ENCODE measurements at places on chromosomes 7 and 10.

GRCh38 chr7:69367780-69368179, 230.5 kb upstream of the AUTS2 start:
- DNase-seq, result no peak

DNA sequence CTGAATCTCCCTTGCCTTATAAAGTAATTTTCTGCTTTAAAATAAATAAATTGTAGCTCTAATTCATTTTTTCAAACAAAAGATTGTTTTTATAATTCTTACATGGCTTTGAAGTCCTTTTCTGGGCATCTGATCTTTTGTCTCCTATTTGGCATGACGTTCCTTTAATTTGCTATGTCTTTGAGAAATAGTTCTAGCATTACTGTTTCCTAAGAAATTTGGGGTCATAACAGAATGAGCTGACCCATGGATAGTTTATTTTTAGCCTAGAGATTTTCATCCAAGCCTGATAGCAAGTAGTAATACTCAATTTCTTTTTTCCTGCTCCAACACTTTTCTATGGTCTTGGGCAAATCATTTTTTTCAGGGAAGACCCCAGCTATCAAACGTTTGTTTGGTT, 31.4 kb downstream of the CCDC71L start:
- DNase-seq, result no peak

DNA sequence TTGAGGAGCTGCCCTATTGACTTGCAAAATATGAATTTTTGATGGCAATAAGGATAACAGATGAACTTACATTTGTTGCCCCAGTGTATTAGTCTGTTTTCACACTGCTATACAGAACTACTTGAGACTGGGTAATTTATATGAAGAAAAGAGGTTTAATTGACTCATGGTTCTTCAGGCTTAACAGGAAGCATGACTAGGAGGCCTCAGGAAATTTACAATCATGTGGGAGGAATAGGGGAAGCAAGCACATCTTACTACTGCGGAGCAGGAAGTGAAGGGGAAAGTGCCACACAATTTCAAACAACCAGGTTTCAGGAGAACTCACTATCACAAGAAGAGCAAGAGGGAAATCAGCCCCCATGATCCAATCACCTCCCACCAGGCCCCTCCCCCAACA, 57.9 kb downstream of the ZNF22 start:
- no peak for DNase-seq

DNA sequence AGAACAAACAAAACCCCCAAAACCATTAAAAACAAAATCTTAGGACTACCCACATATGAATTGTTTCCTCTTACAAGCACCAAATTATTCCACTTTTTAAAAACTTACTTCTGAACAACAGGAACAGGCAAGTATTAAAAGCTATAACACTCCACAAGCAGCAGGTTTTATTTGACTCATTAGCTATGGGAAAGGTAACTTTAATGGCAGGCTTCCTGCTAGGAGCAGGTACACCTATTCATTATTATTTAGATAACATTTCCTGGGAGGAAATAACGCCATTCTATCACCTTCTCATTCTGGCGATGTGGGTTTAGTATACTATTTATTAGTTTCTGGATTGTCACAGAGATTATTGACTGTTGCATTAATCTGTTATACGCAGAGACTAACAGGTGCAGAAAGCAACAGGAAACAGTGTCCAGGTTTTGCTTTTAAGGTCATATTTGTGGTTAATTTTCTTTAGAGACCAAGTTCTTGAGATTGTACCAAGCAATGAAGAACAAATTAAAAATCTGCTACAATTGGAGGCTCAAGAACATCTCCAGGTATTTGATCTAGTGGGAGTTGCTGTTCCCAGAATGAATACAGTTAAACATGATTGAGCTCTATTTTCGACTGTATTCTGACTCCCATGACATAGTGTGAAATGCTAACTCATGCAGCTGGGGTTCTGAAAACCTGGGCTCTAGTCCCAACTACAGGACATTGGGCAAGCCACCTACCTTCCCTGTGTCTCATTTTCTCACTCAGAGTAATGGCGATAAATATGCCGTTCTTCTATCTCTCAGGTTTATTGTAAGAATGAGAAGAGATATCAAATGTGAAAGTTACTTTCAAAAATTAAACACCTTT, 2.0 kb downstream of the CPA2 start:
- no peak for DNase-seq

GRCh38 chr7:11130012-11130411, 156.3 kb downstream of the PHF14 start:
- DNase-seq, result no peak

DNA sequence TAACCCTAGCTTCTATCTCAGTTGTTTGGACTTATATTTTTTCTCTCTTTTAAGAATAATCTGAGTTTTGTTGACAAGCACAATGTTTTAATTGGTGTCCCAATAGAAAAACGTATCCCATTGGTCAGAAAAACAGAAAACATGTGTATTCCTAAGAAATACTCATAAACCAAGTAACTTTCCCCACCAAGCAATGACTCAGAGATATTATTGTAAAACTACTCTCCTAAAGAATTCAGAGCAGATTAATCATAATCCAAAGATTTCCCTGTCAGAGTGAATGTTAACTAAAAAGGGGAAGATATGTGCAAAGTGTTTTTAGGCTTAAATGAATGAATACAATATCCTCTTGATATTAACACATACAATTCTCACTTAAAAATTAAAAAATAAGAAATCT, 29.4 kb upstream of the MBL2 start:
- DNase-seq, result no peak

- no peak for DNase-seq
These were observed 43.1 kb downstream of the NKX6-2 start for GRCh38 chr10:132742837-132743194.

GRCh38 chr7:53656881-53657280, 621.4 kb downstream of the POM121L12 start:
- DNase-seq, result no peak

DNA sequence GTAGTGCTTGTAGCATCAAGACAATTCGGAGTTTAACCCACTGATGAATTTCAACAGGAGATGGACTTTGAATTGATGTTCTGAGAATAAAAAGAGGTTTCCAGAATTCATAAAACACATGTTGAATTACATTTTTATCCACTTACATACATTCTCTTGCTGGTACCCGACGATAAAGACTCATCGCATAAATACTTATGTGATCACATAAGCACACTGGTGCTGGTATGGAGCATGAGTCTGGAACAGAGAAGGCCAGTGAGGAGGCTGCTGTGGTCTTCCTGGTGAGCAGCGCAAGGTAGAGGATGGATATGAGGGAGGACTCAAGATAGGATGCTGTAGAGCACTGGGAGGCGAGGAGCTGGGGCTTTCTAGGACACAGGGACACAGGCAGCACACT, 109.0 kb downstream of the RNF216 start:
- no peak for DNase-seq

DNA sequence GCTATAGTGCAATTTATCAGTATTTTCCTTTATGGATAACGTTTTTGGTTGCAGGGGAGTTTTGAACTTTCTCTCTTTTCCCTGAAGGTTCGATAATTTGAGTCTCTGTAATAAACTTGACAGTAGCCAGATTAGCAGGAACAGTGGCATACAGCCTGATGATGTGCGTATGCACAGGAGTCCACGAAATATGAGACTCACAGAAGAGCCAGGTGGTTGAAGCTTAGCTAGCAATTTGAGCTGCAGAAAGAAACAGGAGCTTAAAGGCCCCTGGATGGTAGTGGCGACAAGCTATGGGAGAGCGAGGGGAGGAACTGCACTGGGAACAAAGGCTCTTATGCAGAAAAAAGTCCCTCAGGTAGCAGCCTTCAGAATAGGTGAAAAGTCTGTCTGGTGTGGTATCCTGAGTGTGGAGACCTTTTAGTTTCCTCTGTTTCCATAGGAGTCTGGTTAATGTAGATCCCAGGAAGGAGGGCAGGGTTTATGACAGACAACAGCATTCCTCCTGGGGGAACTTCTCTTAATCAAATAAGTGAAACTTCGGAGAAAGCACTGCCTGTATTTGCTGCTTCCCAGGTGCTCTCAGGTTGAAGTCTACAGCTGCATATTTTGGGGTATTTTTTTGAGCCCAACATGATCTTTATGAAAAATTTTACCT, 32.7 kb downstream of the FANK1 start:
- DNase-seq, result no peak

GRCh38 chr10:15262036-15262713, 93.7 kb upstream of the NMT2 start:
- DNase-seq, result no peak

DNA sequence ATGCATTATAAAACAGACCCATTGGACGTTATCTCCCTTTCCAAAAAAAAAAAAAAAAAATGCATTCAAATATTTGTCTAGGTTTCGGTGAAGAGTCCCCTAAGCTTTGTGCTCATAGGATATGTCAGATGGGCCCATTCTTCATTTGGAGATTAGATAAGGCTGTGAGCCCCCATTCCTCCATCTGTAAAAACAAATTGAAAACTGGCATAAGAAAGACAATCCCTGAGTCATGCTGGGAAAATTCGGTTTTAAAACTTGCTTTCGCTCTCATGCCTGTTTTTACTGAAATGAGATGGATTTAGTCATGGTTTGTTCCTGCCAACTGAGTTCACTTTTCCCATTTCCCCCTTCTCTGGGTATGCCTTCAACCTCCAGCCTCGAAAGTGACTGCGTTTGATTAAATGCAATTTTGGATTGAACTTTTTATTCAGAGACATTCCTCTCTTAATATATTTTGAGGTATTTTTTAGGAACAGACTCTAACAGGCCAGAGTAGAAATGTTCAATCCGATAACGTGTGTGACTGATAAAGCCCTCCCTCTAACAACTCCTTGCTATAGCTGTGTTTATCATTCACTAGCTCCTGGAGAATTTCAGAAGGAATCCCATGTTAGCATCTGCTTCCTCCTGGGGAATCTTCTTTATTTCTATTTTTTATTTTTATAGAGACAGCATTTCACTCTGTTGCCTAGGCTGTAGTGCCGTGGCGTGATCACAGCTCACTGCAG, 190.9 kb upstream of the LYZL2 start:
- no peak for DNase-seq

DNA sequence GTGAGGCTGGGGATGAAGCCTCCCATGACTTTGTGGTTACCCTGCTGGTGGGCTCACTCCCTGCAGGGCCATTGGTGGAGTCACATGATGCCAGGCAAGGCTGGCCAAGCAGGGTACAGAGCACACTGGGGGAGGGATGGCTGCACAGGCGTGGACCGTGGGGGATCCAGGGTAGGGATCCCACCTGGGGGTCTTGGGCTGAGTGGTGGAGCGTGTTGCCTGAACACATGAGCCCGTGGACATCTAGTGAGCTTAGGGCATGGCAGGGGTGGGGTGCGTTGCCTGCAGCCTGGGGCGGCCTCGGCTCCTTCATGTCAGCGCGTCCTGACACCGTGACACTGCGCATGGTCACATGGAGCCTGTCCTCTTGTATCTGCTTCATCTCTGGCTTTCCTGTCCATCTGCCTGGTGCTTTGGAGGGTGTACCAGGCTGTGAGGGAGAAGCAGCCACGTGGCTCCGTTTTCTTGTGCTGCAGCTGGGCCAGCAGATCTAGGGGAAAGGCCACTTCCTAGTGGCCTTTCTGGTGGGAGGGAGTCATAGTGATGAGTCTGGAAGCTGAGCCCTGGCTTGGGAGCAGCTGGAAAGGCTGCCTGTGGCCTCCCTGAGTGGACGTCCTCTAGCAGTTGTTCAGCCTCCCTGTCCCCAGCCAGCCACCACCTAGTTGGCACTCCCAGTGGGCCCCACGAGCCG, 96.2 kb downstream of the LHPP start:
- DNase-seq, result no peak

- no peak for DNase-seq
These were observed 941 bp upstream of the LUC7L2 start for GRCh38 chr7:139358541-139359365.

- no peak for DNase-seq
These were observed 1.9 kb upstream of the SFRP4 start for GRCh38 chr7:37918526-37918925.

- DNase-seq, result no peak
These were observed 30.0 kb upstream of the EIF5AL1 start for GRCh38 chr10:79482304-79482703.

GRCh38 chr7:70506434-70506833, 625.5 kb upstream of the GALNT17 start:
- no peak for DNase-seq

DNA sequence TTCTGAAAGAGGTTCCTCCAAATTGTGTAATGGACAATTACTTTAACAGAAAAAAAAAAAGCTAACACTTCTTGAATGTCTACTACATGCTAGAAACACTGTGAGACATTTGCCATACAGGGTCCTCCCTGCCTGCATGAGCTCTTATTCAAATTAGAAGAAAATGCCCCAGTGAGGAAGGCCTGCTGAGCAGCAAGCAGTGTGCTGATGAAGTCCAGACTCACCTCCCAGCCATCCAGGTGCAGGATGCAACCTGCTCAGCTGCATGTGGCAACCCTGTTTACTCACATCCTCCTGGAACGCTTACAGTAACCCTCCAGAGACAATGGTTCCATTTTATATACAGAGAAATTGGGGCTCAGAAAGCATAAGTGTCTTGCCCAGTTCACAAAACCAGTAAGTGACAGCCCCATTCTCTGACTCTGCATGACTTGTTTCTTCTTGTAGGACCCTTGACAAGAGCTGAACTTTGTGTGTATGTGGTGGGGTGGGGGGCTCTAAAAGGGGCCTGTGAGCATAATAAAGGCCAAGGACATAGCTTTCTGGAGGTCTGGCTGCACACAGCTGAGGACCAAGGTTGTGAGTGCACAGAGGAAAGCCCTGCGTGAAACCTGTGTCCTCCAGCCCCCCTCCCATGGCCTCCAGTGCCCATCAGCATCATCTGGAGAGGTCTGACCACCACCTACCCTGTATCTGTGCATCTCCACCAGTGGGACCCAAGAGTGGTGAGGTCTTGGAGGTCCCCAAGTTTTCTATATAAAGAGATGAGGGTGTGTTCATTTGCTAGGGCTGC, 387.8 kb downstream of the GRID1 start:
- DNase-seq, result no peak

GRCh38 chr10:7409045-7409731, 1.6 kb downstream of the SFMBT2 start:
- no peak for DNase-seq

GRCh38 chr7:80057488-80057887, 77.1 kb upstream of the GNAI1 start:
- DNase-seq, result no peak

- no peak for DNase-seq
These were observed 378.5 kb downstream of the CCSER2 start for GRCh38 chr10:84706875-84707274.

DNA sequence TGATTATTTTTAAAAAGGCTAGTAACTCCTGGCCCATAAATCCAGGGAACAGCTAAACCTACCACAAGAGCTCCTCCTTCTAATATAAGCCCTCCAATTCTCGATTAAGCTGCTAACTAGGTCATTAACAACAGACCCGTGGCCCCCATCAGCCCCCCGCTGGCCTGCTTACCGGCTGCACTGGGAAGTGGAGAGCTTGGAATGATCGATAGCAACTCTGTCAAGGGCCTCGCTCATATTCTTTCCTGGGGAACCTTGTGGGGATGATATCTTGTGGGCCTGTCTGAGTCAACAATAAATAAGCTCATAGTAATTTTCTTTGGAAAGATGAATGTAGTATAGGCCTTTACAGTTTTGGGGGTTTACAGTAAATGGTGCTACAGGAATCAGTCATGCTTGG, 353.5 kb downstream of the TCERG1L start:
- DNase-seq, result no peak

All from GM19239 (cell line).